Colonic mucosa (tissue), 4 donors: ENCODE measurements at places on chromosomes 2 and 18. TPM values are rescaled to one million over a fixed set of nuclear protein-coding genes. Genes with fewer than 3 reads are reported as not detected.
A peak's percentile ranks its signal among the peaks of the same experiment; 100 is the strongest.

The FTCDNL1 gene
- total RNA-seq = 1.8 TPM

DNA sequence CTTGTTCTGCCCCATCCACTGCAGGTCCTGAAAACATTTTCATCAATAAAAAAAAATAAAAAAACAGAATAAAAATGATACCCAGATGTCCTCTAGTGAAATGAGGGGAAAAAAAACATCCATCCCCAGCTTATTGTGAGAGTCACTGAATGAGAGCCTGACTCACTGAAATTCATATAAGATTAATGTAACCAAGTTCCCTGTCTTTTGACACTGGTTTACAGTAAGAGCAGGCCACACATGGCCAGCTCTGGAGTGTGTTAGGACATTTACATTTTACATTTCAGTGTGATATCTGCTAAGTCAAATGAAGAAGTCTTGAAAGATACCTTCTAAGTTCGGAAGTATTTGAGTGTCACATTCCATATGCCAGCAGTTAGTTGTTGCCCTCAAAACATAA lies 21.1 kb upstream of the IL18R1 start:
- DNase-seq = no peak
- H3K36me3 ChIP-seq = no peaks in the 10 kb centered on the region
- H3K4me1 ChIP-seq = no peaks in the 10 kb centered on the region
- no peak overlapping the region for H3K27ac ChIP-seq

GRCh38 chr2:199470361-199470671 lies 12.6 kb upstream of the SATB2 start:
- no peak for DNase-seq
- peaks cover 36% of the 10 kb centered on the region for H3K27me3 ChIP-seq
- peak overlapping the region; percentile 43 for H3K4me3 ChIP-seq
- H3K36me3 ChIP-seq = no peaks in the 10 kb centered on the region
- peak overlapping the region; percentile 84 for H3K27ac ChIP-seq

DNA sequence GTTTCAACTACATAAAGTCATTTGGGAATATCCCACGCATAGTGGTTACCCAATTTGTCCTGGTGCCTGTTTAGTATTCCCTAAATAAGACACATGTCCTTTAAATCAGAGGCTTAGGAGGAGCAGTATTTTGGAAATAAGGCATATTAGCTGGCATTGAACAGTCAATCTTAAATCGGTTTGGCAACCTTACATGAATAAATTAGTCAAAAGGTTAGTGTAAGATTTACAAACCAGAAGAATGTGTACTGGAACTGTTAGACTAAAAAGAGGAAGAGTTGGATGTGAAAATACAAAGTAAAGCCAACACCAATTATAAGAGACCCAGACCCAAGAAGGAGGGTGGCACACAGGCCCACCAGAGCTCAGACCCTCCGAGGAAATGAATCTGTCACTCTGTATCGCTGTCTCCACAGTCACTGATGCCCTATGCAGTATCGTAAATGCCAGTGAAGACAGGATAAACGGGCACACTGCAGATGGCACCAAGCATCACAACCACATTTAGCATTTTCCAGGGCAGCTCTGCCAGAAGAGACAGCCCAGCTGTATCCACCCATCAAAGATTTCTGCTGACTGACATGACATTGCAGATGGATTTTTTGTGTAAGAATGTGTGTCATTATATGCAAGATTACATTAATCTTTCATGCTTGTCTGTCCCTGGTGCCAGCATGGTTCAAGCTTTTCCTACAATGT lies 90.4 kb downstream of the CERKL start:
- no peak overlapping the region for H3K27ac ChIP-seq
- H3K4me3 ChIP-seq = no peak overlapping the region
- H3K4me1 ChIP-seq = no peaks in the 10 kb centered on the region
- DNase-seq = no peak
- H3K27me3 ChIP-seq = no peaks in the 10 kb centered on the region
